ENCODE measurements at places on chromosomes 1 and 21. TPM values are rescaled to one million over a fixed set of nuclear protein-coding genes. Genes with fewer than 3 reads are reported as not detected.

DNA sequence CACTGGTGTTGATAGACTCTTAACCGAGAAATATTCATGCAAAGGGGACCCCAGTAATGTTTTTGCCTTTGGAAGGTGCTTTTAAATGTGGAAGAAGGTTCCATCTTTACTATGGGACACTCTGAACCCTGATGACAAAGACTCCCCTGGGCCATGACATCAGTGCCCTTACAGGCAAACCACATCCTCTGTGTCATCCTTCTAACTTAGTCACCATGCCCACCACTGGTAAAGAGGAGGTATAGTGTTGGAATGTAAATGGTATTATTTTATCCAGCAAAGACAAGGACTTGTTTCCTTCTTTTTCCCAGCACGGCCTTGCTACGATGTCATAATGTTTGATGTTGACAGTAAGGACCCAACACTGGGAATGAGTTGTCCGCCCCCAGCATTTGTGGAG, 12.6 kb downstream of the METTL13 start:
- no peak for DNase-seq

ZBTB48 gene
- 9.1 TPM for total RNA-seq

DNA sequence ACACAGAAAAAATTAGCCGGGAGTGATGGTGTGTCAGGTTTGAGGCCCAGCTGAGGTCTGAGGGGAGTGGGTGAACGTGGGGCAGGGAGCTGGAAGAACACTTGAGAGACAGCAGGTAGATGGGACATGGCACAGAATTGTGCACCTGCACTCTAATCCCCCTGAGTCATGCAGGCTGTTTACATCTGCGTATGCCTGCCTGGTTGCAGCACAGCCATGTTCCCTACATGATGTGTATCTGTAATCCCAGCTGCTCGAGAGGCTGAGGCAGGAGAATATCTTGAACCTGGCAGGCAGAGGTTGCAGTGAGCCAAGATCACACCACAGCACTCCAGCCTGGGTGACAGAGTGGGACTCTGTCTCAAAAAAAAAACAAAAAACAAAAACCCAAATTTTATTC, 44.8 kb downstream of the ATP5PO start:
- no peak for DNase-seq

DNA sequence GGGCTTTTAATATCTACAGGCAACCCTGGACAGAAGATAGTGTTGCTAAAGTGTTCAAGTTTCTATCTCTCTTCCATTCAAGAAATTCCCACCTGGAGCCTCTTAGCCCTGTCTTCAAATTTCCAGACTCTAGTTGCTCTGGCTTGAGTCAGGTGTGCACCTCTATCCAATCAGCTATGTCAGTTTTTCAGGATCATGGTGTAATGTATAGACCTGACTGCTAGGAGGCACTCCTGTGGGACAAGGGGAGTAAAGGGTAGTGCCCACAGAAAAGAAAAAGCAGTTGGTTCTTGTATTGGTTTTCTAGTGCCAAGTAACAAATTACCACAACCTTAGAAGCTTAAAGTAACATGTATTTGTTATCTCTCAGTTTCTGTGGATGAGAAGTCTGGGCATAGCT, 6.2 kb upstream of the ZRANB2 start:
- DNase-seq: no peak

- DNase-seq: no peak
Observed at GRCh38 chr1:72336776-72337175, 54.4 kb upstream of the NEGR1 start.

GRCh38 chr1:53577761-53578100, 118.5 kb downstream of the DMRTB1 start:
- no peak for DNase-seq

DNA sequence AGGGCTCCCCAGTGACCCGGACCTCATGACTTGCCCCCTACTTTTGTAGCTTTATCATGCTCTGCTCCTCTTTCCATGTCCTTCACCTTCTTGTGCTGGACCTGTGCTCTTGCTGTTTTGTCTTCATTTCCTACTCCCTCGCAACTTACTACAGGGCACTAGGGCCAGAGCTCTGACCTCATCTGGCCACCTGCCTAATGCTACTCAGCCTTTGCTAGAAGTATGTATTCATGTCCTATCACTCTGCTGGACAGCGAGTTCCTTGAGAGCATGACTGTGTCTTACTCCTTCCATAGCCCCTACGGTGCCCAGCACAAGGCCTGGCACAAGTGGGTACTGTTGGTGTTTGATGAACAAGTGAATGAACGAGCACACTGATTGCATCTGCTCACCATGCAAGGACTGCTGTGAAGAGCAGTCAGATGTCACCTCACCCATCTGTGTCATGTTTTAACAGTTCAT, 1.9 kb downstream of the MTFR1L start:
- DNase-seq: no peak

OR2T29 gene
- not detected for total RNA-seq

ZSWIM5 gene
- total RNA-seq: 2.7 TPM

DNA sequence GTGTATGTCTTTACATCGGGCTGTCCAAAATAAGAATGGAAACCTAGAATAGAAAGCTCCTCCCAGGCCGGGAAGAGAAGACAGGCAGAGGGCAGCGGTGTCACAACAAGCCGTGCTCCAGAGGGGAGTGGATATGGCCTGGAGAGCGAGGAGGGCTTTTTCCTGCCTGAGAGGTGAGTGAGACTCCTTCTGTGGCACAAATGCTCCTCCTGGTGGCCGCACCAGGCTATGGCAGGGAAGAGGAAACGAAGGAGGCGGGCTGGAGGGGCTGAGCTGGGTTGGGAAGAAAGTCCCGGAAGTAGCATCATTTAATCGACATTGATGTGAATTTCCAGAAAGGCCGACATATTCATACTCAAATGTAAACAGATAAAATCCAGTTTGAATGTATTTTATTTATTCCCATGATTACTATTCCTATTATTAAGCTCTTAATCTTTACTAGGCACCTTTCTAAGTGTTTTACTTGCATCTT, 54.7 kb downstream of the MEF2D start:
- DNase-seq: no peak

DNA sequence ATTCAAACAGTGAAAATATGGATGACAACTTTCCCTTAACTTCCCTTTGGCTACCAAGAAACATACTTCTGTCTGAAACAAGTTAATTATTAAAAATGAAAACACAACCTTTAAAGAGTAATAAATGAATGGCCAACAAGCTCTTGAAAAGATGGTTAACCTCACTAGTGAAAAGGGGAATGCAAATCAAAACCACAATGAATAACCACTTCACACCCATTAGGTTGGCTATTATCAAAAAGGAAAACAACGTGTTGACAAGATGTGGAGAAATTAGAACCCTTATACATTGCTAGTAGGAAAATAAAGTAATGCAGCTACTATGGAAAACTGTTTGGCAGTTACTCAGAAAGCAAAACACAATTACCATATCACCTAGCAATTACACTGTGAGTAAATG, 14.1 kb downstream of the COP1 start:
- DNase-seq: no peak

- no peak for DNase-seq
Observed at GRCh38 chr1:29417971-29418370, 181.6 kb downstream of the PTPRU start.

ARHGEF16 gene
- total RNA-seq: 6.4 TPM

PHLDA3 gene
- total RNA-seq: 80.5 TPM

S100A7A gene
- total RNA-seq: not detected

DNA sequence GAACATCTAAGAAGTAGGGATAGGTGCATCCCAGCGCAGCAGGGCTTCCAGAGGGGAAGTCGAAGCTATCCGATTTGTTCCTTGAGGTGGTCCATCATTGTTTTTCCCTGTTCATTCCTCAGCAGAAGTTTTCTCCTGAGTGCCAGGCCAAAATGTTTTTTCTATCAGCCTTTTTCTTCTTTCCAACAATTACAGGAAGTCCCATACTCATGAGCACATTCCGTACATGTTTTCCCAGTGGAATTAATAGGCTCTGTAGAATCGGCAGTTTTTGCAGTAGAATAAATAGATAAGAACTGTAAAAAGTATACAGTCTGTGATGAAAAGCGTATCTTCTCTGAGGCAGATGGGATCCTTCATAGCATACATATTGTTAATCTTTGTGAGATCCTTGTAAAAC, 24.8 kb downstream of the CD101 start:
- no peak for DNase-seq

- DNase-seq: no peak
Observed at GRCh38 chr1:29124366-29125236, 898 bp upstream of the TMEM200B start.

DNA sequence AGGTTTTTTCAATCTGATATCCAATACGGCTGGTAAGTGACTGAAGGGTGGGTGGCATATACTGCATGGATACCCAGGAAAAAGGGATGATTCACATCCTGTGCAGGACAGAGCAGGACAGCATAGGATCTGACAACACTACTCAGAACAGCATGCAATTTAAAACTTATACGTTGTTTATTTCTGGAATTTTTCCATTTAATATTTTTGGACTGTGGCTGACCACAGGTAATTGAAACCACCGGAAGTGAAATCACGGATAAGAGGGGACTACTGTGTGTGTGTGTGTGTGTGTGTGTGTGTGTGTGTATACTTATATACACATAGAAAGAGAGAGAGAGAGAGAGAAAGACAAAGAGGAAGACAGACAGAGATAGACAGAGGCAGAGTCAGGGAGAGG, 23.0 kb downstream of the ERICH3 start:
- DNase-seq: no peak

GRCh38 chr21:31546443-31547170, 112.9 kb upstream of the SOD1 start:
- DNase-seq: no peak

IQGAP3 gene
- 2.9 TPM for total RNA-seq

BACH1 gene
- total RNA-seq: 33.1 TPM

GRCh38 chr1:118846443-118846842, 141.7 kb downstream of the TBX15 start:
- no peak for DNase-seq

All from vagina (tissue), 2 donors.